ENCODE measurements at places on chromosomes 2 and 18.

- no peak for DNase-seq
Observed at GRCh38 chr18:23238152-23238531, 102.9 kb downstream of the CABLES1 start.

- no peak for DNase-seq
Observed at GRCh38 chr2:21118302-21118920, 5.4 kb upstream of the TDRD15 start.

- DNase-seq, result no peak
Observed at GRCh38 chr2:61117534-61117933, 44.5 kb upstream of the C2orf74 start.

- no peak for DNase-seq
Observed at GRCh38 chr2:207952564-207953345, 72.6 kb downstream of the PLEKHM3 start.

DNA sequence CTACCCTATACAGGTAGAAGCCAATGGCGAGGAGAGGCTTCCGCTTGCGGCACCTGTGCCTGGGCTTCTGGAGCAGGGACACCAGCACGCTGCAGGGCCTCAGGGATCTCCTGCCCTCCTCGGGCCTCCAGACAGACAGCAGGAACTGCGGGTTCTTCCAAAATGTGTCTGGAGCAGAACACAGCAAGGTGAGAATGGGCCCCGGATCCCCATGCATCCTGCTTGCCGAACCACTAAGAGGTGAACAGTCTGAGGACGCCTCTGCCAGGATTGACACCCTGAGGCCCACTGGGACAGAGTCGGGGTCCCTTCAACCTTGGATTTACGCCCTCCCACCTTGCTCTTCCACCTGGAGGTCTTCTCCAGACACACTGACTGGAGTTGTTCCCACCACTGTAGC lies 25.4 kb downstream of the CAPN14 start:
- DNase-seq, result no peak

GRCh38 chr2:45169339-45170190 lies 160.3 kb upstream of the SIX2 start:
- DNase-seq, result no peak

GRCh38 chr2:138534791-138535190 lies 33.2 kb downstream of the SPOPL start:
- DNase-seq, result no peak

DNA sequence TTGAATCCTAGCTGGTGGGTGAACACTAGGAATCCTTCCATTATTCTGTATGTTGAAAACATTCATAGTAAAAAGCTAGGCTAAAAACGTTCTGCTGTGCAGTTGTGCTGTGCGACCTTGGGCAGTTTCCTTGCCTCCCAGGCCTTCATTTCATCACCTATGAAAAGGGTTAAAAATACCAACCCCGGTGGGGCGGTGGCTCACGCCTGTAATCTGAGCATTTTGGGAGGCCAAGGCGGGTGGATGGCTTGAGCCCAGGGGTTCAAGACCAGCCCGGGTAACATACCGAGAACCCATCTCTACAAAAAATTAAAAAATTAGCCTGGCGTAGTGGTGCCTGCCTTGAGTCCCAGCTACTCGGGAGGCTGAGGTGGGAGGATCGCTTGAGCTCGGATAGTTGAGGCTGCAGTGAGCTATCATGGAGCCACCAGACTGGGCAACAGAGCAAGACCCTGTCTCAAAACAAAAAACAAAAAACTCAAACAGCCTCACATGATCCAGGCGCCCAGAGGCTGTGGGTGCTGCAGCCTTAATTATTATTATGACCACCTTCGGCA lies 2.9 kb upstream of the RRM2 start:
- no peak for DNase-seq

- no peak for DNase-seq
Observed at GRCh38 chr2:30259827-30260679, 28.7 kb downstream of the LBH start.

- no peak for DNase-seq
Observed at GRCh38 chr2:109206569-109207146, 77.7 kb downstream of the SH3RF3 start.

DNA sequence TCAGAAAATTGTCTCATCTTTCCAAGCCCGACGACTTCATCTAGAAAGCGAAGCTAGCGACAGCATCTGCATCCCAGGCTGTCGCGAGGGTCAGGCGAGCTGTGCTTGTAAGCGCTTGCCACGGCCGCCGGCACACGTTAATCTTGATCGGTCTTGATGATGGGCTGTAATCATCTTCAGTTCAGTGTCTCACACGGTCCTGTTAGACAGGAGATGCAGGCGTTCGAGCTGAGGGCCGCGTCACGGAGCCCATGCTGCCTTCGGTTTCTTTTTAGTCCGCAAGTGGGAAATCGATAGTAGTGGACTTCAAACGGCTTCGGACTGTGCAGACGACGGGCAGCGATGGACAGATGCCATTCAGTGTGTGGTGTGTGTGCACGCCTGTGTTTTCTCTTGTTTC lies 43.6 kb downstream of the ADI1 start:
- no peak for DNase-seq

GRCh38 chr2:77813599-77813998 lies 291.4 kb upstream of the LRRTM4 start:
- DNase-seq, result no peak

DNA sequence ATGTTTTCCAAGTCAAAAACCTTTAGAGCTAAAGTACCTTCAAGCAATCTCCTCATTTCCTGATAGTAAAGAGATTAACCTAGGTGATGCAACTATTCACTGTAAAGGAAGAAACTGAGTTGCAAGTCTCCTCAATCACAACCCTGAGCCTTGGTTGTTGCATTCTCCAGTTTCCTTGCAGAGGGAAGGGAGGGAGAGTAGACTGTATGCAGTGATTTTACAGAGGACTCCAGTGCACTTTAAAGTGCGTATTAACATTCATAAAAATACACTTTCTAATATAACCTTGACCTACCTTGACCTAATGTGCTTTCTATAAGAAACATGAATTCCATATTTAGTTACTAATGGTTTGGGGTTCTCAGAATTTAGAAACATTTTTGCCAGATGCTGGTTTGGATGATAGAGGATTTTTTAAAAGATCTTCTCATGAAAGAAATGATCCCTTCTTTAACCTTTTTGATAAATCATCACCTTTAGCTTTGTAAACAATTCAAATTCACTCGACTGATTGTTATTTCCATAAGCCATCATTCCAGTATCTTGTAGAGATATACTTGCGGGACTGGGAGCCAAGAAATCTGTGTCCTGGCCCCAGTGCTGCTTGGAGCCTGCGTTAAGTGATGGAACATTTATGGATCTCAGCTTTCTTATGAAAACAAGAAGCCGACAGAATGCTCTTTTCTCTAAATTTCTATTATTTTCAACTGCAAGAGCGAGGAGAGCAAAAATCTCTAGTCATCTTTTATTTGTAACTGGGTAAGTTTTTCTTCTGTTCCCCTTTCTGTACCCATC lies 228.3 kb downstream of the ZNF521 start:
- DNase-seq, result no peak

DNA sequence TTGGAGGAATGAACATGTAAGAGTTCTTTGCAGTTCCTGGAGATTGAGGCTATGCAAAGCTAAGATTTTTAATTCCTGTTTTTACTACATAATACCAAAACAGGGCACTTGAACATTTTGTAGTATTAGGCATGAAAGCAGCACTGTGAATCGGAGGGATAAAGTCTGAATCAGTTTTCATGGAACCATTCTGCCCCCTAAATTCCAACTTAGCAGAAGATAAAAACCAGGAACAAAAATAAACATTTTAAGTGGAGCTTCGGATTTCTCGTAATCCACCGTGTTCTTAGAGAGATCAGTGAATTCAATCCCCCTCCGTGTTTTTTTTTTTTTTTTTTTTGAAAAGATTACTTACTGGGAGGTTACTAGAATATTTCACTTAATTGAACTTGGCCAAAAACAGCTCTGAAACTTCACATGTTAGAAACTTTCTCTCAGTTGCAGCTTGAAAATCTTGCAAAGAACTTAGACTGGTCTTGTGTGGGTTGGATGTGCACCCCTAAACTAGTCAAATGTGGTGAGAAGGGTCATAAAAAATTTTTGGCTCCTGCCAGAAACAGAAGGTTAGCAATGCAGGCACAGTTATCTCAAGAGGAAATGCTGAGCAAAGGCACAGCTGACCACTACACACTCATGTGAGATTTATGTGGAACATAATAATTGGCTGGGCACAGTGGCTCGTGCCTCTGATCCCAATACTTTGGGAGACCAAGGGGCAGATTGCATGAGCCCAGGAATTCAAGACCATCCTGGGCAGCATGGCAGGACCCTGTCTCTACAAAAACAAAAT lies 145.4 kb upstream of the RNF152 start:
- no peak for DNase-seq

DNA sequence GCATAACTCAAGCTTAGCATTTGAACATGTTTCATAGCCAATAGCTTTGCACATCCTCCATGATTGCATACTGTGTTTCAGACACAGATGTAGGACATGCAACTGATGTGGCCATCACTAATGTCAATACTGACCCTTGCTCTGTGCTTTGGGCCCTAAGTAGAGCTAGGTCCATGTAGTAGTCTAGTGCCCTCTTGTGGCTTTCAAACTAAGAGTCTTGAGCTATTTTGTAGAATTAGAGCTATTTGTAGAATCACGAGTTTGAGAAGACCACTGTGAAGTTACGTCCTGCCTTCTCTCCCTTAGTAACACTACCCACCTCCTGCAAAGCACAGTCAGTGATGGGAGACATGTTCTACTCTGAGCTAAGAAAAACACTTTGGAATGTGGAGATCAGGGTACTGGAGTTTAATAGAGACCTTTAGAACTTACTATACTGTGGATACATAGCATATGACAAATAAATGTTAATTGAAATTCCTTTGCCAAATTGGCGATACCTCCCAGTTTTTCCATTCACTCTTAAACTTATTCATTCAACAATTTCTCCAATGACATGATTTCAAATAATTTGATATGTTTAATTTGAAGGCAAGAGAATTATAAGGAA lies 306.5 kb upstream of the TNP1 start:
- no peak for DNase-seq

GRCh38 chr18:24187689-24188088 lies 48.8 kb downstream of the CABYR start:
- no peak for DNase-seq

DNA sequence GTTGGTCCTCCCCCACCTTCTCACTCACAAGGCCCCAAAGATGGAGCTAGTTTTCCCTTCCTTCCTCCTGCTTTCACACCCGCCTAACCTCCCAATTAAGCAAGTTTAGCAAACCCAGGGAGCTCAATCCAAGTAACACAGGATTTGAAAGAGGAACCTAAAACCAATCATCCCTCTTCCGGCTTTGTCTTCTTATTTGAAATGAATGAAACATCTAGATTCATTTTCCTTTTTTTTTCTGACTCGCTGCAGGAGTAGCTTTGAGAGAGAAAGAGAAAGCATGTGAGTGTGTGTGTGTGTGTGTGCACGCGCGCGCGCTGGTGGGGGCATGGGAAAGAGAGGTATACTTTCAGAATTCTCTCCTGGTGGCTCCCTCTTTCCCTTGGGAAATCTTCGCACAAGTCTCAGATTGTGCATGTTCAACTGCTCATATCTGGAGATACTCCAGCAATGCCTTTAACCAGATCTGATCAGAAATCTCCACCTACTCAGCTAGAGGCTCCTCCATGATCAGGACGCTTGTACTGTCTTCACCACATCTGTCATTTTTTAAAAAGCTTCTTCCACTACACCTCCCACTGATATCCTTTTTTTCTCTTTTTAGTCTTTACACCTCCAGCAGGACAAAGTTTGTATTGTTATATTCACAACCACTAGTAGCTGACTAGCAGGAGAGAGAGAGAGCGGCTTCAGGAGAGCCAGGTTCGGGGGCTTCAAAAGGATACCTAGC lies 1.7 kb downstream of the SLC8A1 start:
- no peak for DNase-seq

- no peak for DNase-seq
Observed at GRCh38 chr18:45430041-45430440, 185.2 kb upstream of the SLC14A2 start.

DNA sequence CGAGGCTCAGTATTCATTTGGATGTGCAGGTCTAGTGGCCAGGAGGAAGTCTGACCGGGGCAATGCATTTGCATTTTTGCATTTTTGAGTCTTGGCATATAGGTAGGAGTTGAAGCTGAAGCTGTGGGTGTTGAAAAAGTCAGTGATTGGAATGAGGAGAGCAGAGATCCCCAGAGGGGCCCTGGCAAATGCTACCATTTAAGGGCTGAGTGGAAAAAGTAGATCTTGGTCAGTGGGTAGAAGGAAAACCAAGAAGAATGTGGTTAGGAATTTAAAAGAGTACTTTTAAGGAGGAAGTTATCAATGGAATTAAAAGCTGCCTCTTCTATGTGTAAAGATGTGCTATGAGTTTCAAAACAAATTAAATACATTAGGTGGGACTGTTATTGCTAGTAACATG lies 143.0 kb downstream of the ZEB2 start:
- no peak for DNase-seq

DNA sequence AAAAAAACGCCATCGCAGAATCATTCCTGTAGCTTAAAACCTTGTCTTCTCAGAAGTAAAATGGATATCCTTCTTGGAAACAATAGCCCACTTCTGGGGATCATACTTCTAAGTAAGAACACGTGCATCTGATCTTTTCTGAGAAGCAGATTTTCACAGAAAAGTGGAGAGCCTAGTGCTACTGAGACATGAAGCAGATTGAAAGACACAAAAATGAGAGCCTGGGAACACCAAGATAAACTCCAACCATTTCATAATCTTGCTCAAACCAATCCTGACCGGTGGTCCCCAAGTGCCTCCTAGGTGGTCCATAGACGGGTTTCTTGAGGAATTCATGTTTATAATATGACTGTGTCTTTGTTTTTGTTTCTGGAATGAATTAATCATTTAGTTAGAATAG lies 191.2 kb downstream of the IRS1 start:
- no peak for DNase-seq

DNA sequence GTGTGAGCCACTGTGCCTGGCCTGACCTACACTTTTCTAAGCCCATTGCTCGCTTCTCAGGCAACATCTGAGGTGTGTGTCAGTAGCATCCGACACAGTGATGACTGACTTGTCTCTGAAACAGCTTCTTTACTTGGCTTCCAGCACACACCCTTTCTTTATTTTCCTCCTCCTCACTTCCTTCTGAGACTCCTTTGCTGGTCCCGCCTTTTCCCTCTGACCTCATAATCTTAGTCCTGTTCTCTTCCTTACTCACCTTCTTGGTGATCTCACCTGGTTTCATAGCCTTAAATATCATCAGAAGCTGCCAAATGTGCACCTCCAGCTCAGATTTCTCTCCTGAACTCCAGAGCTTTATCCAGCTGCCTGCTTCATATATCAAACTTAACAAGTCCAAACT lies 66.6 kb upstream of the PELI1 start:
- no peak for DNase-seq

DNA sequence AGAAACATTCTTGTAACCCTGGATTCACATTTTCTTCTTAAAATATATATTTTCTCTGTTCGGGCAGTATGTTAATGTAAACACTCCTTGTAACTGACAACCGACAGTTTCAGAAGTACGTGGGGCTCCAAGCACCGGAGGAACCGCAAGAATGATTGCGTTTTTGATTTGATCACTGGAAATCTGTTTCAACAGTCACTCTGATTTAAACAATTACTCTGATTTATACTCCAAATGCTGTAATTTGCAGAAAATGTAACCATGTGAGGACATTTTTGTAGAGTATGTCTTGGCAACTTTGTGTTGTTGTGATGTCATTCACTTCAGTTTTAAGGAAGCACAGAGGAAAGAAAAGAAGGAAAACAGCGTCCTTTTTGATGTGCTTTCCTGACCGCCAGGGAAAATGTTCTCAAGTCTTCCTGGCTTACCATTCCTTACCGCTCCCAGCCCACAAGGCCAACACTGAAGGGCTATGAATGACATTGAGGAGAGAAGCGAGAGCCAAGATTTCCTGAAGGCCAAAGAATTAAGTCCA lies 77.7 kb downstream of the APOB start:
- DNase-seq, result no peak

- DNase-seq, result no peak
Observed at GRCh38 chr18:61582202-61582710, 249.0 kb downstream of the CDH20 start.

Measured in activated T-helper 1 cell treated with Interleukin-2 at 50 U/mL for 16 hours (primary cell).